NCI-H774 (cell line): ENCODE measurements at places on chromosomes 7 and 10.

- no peak for DNase-seq
Observed at GRCh38 chr7:36157527-36158320, 4.7 kb downstream of the EEPD1 start.

GRCh38 chr7:48312151-48312550, 140.9 kb downstream of the ABCA13 start:
- DNase-seq = no peak

- DNase-seq = no peak
Observed at GRCh38 chr7:77282897-77283296, 83.3 kb upstream of the FGL2 start.

GRCh38 chr10:125061557-125062226, 98.7 kb downstream of the CTBP2 start:
- DNase-seq = no peak

DNA sequence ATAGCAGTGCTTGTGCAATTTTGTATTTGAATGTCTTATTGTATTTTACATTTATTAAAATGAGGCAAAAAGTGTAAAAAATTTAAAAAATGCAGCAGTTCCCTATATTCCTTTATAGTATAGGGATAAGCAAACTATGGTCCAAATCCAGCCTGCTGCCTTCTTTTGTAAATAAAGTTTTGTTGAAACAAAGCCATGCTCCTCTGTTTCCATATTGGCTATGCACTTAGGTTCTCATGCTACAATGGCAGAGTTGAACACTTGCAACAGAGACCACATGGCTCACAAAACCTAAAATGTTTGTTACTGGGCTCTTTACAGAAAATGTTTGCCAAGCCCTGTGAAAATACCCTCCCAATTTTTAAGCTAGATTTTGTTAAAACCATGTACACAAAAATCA, 50.1 kb downstream of the ARHGAP12 start:
- peak; percentile 23 for DNase-seq

DNA sequence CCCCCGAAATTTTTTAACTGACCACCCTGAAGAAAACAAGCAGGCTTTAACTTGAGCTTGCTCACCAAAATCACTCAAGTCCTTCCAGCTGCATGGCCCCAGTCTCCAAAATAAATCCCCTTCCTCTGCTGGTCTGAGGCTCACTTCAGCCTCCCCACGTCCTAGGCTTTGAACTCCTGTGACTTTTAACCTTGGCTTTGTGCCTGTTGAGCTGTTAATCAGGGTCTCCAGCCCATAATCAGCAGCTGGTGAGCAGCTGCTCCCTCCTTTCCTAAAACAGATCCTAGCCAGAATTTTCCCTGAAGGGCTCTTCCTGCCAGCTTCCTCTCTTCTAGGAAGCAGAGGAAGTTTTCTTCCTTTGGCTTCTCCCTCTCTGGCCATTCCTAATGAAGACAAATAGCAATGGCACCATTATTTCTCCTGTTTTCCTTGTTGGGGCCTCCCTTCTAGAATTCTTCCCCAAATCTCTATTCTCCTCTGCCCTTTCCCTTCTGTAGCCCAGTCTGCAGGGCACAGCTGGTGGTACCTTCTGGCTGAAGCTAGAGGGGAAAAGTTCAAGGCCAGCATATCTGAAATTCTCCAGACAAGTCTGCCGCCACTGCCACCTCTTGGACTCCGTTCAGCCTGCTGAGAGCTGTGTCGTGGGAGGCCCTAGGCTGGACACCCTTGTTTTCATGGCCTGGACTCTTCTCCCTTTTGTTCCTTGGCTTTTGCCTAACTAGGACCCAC, 152.1 kb downstream of the NOC3L start:
- DNase-seq = no peak

DNA sequence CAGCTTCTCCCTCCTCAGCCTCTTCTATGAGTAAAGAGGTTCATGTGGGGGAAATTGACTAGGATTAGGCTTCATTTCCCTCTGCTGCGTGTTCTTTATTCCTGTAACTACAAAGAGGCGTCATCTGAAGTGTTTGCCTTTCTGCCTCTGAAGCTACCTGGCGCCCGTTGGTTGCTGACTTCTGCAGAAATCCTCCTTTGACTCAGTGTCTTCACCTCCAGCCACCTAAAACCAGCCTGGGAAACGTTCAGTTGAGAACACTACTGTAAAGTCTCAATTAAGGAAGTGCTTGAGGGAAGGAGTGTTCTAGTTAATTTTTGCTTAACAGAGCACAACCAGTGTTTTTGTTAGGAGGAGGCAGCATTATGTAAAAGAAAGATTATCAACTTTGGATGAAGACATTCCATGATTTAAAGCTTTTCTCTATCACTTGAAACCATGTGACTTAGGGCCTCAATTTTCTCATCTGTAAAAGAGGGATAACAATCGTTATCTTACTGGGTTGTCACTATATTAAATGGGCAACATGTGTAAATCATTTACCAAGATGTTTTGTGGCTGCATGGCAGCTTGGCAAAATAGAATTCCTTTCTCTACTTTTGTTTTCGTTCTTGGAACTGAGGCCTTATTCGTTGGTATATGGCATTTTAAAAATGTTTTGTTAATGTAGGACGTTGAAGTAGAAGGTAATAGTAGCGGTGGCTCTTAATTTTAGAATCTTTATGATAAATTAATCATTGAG, 642.9 kb downstream of the SDK1 start:
- DNase-seq = peak; percentile 15

DNA sequence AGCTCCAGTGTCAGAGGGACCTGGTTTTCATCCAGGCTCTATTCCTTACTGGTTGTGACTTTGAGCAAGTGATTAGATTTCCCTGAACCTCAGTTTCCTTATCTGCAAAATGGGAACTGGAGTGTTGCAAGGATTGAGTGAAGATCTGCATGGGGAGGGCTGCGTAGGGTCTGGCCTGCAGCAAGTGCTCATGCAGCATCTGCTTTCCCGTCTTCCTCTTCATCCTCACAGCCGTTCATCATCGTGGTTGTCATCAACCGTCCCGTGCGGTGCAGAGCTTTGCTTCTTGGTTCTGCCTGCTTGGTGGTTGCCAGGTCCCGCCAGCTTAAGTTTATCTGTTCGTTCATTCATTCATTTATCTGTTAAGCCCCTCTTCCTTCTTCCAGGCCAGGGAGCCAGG, 135.0 kb downstream of the GRK5 start:
- no peak for DNase-seq

DNA sequence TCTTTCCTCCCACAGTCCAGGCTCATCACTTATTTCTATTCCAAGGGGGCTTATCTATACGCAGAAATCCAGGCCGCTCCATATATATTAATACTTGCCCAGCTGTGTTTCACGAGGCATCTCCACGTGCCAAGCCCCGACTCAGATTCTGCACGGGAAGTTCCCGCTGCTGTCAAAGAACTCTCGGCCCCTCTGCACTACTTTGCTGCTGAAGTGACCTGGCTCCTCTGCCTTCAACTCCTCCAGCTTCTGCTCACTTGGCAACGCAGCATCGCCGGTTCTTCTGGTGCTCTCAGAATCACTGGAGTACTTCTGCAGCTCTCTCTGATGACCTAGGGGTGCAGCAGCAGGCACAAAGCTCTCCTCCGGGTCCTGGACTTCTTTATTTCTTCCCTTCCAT, 9.7 kb upstream of the CHST12 start:
- no peak for DNase-seq

- DNase-seq = no peak
Observed at GRCh38 chr10:92914478-92915325, 66.4 kb downstream of the EXOC6 start.

GRCh38 chr7:114652041-114652440, 237.4 kb downstream of the FOXP2 start:
- DNase-seq = peak; percentile 83

DNA sequence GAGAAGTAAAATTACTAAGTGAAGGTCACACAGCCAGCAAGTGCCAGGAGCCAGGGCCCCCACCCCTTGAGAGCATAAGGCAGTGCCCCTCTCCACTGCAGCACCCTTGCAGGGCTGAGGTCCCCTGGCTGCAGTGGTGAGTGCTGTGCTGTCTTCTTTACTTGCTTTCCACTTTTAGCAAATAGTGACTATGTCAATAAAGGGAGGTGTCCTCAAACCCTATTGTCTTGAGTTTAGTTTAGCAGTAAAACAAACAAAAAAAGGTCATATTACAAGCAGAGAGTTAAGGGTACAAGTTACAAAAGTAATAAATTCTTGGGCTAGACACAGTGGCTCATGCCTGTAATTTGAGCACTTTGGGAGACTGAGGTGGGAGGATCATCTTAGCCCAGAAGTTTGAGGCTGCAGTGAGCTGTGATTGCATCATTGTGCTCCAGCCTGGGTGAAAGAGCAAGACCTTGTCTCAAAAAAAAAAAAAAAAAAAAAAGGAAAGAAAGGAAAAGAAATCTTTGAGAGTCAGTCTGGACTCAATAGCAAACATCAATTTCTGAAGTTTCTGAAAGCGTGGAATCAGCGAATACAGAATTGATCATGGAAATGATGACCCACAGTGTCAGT, 39.0 kb upstream of the KIF5B start:
- no peak for DNase-seq

DNA sequence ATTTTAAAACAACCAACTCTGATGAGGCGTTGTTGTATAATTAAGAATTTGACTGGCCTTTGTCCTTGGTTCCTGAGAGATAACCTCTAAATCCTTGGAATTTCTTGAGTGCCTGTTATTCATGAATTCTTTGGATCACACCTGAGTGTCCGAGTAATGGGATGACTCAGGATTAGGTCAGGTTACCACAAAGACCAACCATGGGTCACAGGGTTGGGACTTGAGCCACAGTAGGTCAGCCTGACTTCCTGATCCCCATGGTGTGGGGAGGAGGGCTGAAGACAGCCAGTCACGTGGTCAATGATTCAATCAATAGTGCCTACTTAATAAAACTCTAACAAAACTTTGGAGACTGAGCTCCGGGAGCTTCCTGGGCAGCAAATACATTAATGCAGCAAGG, 192.5 kb downstream of the GFRA1 start:
- no peak for DNase-seq

- no peak for DNase-seq
Observed at GRCh38 chr7:52009181-52009580, 692.6 kb upstream of the COBL start.

DNA sequence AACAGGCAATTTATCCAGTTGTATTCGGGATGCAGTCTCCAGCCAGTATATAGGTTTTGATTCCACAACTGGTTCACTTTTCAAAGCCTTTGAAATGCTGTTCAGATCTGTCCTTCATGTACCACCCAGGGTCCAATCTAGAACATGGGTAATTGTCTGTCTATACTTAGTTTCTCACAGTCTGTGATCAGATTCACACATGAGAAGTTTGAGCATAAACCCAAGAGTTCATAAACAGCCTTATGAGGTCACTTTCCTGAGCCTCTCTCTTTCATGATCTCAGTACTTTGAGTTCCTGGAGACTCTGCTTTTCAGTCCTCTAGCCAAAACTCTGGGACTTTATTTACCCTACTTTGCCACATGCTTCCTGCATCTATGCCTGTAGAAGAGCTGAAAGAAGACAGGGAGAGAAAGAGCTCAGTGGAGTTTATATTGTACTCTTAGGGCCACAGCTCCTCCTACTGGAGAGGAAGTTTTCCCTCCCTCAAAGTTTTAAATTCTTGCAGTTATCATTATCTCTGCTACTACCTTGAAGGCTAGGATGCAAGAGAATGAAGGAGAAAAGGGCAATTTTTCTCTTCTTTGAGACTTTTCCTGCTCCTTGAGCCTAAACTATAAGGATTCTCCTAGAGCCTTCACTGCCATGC, 172.0 kb downstream of the ZEB1 start:
- peak; percentile 18 for DNase-seq

DNA sequence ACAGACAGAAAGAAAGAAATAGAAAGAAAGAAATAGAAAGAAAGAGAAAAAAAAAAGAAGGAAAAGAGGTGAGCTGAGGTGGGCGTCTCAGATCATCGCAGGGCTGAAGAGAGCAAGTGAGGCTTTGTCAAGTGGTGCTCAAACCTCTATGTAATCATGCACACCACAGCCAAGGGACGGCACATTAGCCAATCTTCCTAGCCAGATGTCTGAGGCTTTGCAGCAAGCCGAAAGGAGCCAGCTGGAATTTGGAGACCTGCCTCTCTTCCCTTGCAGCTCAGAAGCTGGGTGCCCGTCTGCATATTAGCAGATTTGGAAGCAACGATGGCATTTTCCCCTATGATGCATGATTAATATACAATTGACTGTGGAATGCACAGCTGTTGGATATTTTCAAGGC, 52.5 kb downstream of the ADRA2A start:
- no peak for DNase-seq

DNA sequence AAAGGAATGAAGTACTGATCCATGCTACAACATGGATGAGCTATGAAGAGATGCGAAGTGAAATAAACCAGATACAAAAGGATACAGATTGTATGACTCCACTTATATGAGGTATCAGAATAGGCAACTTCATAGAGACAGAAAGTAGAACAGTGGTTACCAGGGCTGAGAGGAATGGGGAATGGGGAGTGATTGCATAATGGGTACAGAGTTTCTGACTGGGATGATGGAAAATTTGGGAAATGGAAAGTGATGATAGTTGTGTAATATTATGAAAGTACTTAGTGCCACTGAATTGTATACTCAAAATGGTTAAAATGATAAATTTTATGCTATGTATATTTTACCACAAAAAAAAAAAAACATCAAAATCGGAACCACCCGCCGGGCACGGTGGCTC, 3.9 kb downstream of the ATXN7L1 start:
- DNase-seq = no peak

DNA sequence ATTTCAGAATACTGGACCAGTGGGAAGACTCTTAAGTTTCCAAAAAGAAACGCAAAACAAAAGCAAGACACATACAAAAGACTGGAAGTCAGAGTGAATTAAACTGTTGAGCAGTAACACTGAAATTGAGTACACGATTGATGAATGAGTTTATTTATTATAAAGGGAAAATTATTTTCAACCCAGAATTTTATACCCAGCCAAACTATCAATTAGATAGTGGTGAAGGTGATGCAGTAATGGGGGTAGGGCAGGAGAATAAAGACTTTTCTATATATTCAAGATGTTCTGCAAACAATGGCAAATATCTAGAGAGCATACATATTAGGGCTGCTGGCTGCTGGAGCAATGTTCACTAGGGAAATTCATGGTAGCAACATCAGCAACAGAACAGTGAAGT, 143.7 kb upstream of the NPVF start:
- DNase-seq = no peak

DNA sequence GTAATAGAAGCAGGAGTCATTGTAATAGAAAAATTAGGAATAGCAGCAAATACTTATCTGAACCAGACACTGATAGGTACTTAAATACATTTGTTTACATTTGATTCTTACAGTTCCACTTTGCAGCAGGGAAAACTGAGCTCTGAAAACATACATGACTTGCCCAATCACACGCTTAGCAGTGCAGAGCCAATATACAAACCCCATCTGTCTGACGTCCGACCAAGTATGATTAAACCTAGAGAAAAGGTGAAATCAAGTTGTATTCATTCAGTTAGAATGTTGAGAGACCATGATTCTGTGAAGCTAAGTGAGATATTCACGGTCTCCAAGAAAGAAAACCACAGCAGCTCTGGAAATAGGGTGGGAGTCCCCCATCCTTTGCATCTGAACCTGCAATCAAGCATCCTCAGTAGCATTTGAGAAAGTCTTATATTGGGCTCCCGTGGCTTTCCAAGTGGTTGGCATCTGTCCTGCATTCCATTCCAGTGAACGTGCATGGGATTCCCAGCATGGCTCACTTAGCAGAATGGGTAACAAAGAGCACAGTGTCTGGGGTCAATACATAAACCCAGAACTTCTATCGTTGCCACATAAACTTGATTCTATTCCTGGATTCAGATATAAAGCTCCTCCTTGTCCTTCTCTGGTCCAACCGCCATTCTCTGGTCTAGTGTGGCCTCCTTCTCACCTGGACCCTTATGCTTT, 148.7 kb upstream of the RSU1 start:
- no peak for DNase-seq

- DNase-seq = no peak
Observed at GRCh38 chr7:12866207-12866606, 178.8 kb downstream of the ARL4A start.
